ENCODE measurements at places on chromosomes 1 and 21.

GRCh38 chr1:229066591-229066990 lies 204.3 kb upstream of the RAB4A start:
- DNase-seq, result no peak

DNA sequence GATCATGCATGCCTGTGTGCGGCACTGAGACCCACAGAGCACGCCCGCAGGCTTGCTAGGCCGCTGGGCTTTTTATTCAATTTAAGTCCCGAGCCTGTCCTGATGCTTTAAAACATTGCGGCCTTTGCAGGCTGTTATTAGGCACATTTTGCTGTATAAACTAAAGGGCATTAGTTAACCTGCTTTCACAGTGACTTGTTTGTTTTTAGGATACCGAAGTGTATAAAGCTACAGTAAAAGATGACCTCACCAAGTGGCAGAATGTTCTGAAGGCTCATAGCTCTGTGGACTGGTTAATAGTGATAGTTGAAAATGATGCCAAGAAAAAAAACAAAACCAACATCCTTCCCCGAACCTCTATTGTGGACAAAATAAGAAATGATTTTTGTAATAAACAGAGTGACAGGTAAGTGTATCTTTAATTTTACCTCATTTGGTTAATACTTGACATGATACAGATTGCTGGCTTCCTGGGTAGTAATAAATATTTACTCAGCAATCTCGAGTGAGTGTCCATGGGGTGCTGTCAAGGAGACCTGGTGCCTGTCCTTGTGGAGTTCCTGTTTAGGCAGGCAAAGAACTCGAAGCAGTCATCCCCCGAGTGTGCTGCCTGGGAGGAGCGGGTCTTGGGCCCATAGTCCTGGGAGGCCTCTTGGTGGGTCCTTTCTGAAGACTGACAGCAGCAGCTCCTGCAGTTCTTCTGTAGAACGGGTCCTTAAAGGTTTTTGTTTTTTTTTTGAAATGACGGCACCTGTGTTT lies 40.1 kb downstream of the TRAPPC10 start:
- DNase-seq, result no peak

DNA sequence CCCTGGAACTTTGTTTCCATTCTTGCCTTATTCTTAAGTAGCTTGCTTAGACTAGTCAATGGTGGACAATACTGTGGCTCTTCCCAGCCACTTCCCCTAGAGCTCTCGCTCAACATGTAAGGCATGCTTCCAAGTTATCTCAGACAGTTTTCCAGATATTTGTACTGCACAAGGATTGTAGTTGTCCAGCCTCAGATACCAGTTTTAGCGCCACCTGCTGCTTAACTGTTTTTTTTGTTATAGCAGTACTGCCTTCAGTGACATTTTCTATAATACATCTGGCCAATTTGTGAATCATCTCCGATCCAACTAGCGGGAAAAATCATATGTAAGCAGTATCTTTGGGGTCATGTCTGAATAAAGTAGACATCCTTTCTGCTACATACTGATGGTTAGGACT lies 346.7 kb upstream of the ADGRL4 start:
- DNase-seq, result peak; percentile 37

DNA sequence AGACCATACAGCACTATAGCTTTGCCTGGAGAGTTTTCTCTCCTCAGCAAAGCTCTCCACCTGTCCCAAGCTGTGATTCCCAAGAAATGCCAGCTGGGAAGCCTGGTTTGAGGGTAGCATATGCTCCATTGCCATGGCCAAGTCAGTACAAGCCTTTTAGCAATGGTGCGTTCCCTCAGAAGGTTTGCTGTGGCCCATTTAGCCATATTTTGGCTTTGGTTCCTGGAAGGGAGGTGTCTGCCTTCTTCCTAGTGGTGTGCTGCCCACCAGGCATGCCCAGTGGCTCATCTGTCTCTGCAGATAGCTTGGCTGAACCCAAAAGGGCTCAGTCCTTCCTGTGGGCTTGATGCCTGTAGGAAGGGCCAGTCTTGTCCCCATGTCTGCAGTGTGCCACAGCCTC lies 32.4 kb downstream of the GALNT2 start:
- no peak for DNase-seq

DNA sequence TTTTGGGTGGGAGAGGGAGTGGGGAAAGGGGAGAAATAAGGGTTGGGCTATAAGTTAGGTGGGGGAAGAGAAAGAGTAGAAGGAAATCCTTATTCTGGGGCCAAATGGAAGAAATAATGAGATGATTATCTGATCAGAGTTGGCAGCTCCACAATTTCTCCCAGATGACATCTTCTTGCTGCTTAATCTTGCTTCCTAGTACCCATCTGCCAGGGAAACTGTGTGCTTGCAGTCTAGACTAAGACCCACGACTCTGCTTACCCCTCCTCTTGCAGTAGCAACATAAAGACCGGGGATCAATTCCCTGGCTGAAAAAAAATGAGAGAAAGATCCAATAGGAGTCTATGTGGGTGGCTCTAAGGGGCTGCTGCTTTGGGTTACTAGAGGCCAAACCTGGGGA lies 95.6 kb downstream of the PAPPA2 start:
- DNase-seq, result no peak

- DNase-seq, result no peak
Observed at GRCh38 chr1:43821471-43821870, 112.1 kb upstream of the ARTN start.

DNA sequence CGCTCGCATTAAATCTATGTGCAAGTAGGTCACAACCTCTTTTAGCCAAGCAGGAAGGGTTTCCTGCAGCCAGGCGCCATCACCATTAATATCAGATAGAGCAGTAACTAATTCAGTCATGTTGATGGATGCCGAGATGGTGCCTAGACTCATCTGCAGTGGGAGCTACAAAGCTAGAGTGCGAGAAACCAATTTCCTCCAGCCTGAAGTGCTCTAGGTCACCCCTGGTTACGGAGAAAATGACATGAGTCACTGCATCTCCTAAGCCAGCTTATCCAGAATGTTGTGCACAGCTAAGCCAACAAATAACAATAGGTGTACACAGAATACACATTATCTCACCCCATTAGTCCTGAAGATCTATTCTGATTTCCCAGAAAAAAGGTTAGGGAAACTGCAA lies 36.0 kb downstream of the OVAAL start:
- DNase-seq, result no peak

- DNase-seq, result no peak
Observed at GRCh38 chr1:6546326-6546725, 8.0 kb downstream of the NOL9 start.

- DNase-seq, result no peak
Observed at GRCh38 chr1:74053407-74053806, 144.6 kb downstream of the LRRIQ3 start.

DNA sequence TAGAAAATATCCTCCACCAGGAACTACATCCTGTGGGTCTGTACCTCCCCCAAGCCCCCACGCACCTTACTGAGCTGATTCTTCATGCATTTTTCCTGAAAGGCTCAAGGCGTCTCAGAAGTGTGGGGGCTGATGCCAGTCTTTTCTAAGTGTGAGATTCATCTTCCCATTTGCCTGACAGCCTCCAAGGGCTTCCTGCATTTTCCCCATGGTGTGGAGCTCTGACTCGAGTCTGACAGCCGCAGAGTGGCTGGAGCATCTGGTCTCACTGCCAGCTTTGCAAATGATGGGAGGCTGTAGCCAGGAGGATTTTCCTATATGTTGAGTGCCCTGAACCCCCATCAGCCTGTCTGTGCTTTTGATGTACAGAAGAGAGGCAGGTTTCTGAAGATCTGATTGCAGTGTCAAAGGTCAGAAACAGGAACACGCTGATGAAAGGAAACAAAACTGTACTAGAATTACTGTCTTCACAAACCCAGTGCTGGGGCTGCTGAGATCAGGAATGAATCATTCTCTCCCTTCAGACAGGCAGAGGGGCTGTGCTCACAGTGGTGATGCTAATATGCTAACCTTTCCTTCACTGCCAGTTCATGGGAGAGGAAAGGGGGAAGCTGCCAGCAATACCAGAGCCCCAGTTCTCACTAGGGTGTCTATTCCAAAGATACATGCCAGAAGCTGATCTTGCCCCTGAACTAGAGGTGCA lies 201.5 kb upstream of the C1orf174 start:
- no peak for DNase-seq

GRCh38 chr21:23698619-23699018 lies 1908.7 kb downstream of the MRPL39 start:
- DNase-seq, result no peak

GRCh38 chr1:13699936-13700520 lies at the start of gene PRDM2:
TSS of gene PRDM2 (plus strand) at chr1:13700188. CDS start at chr1:13715606, 15,418 bp downstream.
- DNase-seq, result no peak

DNA sequence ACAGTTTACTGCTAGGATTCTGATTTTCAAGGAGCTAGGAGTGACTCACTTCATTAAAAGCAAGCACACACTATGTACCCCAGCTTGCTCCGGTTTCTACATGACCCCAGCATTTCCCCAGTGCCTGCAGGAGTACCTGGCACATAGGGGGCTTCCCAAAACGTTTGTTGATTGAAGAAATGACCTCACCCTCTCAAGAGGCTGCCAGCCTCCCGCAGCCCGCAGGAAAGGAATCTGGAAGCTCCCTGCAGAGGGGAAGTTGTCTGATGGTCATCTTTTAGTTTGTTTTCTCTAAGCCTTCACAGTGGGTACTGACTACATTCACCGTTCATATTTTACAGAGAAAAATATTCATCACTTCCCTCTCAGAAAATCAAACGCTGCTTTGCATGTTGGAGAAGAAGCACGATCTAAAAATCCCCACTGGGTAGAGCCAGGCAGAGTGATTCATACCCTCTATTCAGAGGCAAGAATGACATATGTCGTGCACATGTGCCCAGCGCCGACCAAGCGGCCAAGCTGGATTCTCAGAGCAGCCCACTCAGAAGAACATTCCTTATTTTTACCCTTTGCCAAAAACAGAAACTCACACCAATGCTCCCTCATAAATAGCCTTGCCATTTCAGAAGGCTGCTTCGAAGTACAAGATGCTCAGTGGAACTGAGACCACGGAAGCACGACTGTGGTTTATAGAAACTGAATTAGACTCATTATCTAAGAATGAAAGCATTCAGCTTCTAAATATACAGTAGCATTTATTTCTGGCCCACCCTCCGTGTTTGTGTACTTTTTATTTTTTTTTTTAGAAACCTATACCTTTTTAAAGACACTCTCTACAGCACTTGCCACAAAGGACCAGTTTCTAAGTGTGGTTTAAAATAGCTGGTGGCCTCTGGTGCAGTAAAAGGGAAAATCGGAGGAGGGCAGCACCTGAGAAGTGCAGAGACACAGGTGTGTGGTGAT lies 143.2 kb downstream of the MIS18A start:
- DNase-seq, result no peak

DNA sequence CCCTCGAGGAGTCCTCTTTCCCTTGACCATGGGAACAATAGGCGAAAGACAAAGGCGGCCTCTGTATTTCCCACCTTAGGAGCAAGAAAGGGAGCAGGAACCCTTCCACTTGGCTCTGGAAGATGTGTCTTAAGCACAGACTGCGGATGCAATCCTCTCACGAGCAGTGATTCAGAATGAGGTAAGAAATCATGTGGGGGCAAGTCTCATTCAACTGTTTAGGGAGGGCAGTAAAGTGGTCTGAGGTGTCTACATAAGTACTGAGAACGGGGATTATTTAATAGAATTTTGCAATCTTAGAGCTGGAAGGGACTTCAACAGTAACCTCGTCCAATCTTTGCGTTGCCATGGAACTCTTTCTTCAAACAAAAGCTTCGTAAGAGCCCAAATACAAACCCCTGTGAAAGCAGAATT lies 1.6 kb upstream of the DYRK3 start:
- no peak for DNase-seq

GRCh38 chr1:10665930-10666850 lies 130.3 kb downstream of the CASZ1 start:
- DNase-seq, result no peak

GRCh38 chr1:173669491-173669941 lies at the start of gene ANKRD45:
TSS of gene ANKRD45 (minus strand) at chr1:173669851. CDS start at chr1:173659418, 10,433 bp downstream.
- no peak for DNase-seq

DNA sequence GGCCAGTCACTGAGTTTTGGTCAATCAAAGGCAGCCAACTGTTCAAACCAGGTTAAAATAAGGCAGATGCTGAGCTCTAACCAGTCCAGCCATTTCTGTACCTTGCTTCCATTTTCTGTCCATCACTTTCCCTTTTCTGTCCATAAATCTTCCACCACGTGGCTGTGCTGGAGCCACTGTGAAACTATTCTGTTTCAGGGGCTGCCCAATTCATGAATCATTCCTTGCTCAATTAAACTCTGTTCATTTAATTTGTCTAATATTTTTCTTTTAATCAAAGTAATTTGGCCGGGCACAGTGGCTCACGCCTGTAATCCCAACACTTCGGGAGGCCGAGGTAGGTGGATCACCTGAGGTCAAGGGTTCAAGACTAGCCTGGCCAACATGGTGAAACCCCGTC lies 22.7 kb upstream of the LGALS8 start:
- no peak for DNase-seq

- DNase-seq, result no peak
Observed at GRCh38 chr1:96722958-96723357, 1.4 kb downstream of the PTBP2 start.

DNA sequence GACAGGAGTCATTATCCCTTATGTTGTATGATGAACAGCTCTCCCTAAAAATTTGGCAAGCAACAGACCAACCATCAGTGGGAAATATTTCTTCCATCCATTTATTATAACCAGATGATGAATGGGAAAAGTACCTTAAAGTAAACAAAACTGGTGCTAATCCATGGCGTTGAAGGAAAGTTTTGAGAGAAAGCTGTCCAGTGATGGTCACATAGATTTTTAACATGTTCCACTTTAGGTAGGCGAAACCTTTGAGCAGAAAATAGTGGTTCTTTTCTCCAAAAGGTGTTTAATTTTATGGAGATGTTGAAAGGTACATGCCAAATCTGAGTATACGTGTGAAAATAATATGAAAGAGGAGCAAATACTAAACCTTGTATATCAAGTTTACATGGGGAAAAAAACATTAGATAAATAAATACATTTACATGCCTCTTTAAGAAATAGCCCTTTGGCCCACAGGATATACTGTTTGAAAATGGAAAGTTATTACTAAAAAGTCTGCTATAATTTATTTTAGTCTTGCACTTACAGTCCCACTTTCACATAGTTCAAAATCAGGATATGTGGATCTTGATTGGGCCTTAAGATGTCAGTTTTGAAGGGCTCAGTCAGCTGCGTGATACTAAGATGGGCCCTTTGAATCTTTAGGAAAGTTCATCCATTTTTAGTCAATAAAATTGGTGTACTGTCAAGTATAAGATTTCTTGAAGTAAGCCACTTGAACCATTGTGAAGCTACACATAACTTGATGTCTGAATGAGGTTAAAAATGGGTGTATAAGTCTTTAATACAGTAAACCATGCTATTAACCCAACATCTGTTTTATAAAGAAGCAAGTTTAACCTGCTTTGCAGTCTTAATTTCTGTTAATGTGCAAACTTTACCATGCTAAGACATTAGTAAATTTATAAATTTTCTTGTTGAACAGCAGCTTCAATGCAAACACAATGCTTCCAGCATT lies 10.5 kb downstream of the RPL5 start:
- no peak for DNase-seq

DNA sequence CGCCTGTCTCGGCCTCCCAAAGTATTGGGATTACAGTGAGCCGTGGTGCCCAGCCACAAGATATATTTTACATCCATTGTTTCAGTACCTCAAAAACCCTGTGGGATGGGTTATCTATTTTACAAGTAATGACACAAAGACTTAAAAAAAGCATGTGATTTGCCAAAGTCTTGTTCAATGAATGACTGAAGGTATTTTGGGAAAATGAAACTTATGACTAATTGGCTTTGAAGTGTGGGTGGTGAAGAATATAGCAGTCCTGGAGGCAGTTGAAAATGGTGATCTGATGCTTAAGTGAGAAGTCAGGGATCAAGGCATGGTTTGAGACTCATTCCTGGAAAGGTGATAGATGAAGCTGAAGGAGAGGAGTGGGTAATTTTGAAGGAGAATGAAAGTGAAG lies 3.0 kb downstream of the SWT1 start:
- no peak for DNase-seq

Measured in HCT116 (cell line).